ENCODE measurements at places on chromosomes 5 and 9.

DNA sequence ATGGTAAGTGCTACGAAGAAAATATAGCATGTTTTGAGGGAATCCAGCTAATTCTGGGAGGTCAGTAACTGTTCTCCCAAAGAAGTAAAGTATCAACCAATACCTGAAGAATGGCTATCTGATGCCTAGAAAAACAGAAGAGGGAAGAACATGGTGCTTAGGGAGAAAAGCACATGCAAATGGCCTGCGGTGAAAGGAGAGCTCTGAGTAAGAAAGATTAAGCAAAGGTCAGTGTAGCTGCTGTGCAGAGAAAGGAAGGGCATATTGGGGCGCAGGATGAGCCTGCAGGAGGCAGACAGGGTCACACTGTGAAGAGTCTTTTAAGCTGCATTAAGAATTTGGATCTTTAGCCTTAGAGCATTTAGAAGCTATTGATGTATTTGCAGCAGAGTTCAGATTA, 11.0 kb downstream of the ADRB2 start:
- no peak for DNase-seq

- peak; percentile 9 for DNase-seq
These were observed 92.0 kb downstream of the SV2C start for GRCh38 chr5:76175051-76175666.

- DNase-seq, result no peak
These were observed 216.2 kb downstream of the PIK3R1 start for GRCh38 chr5:68431601-68432337.

DNA sequence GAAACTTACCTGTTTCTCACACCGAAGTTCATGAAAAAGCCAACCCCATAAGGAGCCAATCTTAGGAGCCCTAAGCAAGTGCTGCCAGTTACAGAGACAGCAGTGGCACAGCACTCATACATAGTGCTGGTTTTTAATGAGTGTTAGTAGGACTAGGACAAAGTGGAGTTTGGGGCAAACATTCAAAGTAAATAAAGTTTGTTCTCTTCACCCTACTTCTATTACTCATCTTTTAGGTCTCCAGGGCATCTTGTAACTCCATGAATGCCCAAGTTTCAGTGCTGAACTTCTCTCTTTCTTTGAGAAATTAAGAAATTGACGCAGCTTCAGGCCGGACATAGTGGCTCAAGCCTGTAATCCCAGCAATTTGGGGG, 584.7 kb downstream of the EBF1 start:
- DNase-seq, result no peak

DNA sequence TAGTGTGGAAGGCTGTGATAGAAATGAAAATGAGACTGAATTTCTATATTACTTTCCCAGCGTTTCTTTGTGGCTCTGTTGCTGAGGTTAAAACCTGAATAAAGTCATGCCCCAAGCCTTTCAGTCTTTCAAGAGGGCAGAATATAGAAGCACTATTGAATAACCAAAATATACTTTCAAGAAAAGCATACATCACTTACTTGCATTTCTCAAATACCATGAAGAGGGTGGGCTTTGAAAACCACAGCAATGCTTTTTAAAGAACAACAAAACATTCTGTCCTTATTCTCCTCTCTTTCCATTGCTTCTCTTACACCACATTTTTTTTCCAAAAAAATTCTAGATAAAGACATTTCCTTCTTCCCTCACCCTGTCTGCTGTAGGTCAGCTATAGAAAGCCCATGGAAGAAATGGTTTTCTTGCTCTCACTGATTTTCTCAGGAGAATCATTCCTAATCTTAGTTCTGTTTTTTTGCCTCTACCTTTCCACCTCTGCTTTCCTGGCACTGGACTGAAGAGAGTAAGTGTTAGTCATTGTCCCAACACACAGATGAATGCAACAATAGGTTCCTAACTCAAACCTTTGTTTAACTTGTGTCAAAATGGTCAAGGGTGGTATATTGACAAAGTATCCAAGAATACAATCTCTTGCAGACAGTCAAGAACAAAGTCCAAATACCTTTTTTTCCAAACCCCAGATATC, 51.6 kb downstream of the NUDT12 start:
- no peak for DNase-seq

- DNase-seq, result no peak
These were observed 7.4 kb downstream of the SLC44A1 start for GRCh38 chr9:105251733-105252404.

Measured in T-helper 22 cell (primary cell).